HTR-8/SVneo (cell line): ENCODE measurements at places on chromosomes 7 and 10.

GRCh38 chr10:73812657-73813056 is 1.3 kb upstream of the NDST2 start:
- no peak for DNase-seq

DNA sequence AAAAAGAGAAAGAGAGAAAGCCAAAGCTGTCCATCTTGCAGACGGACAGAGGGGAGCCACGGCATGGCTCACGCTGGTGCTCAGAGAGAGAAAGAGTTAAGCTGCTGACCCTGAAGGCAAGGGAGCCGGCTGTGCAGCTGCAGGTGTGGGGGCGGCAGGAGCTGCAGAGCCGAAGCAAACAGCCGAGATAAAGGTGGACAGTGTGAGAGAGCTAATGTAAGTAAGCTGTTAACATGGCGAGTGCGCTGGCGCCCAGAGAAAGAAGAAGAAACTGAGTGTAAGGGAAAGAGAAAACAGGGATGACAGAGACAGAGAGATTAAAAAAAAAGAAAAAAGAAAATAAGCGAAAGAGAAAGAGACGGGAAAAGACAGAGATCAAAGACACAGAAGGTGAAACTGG is 18.2 kb downstream of the COL17A1 start:
- no peak for DNase-seq

- no peak for DNase-seq
Measured at GRCh38 chr10:131198401-131198800, 113.1 kb downstream of the TCERG1L start.

- no peak for DNase-seq
Measured at GRCh38 chr10:30968711-30969110, 63.0 kb downstream of the ZNF438 start.

GRCh38 chr10:129792864-129793263 is 171.2 kb downstream of the EBF3 start:
- no peak for DNase-seq

- no peak for DNase-seq
Measured at GRCh38 chr10:119443970-119444660, 98.4 kb downstream of the RGS10 start.

GRCh38 chr7:28151965-28152364 is 28.6 kb downstream of the JAZF1 start:
- no peak for DNase-seq

DNA sequence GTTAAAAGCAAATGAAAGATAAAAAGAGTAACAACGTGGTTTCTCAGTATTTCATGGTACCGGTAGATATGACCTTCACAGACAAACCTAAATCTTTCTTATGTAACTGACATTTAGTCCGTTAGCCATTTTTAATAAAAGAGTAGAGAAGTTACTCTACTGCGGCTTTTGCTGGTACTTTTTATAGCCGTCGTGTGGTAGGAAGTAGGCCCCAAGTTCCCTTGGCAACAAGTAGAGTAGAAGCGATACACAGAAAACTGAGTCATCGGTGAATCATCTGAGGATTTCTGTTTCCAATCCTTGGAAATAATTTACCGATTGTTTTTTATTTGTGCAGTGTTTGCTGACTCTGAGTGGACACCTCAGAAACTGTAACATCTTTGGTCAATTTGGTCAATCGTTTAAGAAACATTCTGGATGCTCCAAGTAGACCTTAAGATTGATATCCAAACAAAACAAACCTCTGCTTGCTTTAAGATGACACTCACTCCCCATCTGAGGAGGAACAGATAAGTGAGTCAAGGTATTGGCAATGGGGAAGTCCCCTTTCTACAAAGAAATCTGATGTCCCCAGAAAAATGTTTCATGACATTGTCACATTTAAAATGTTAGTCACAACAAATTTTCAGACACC is 63.9 kb upstream of the AHR start:
- peak; percentile 67 for DNase-seq

GRCh38 chr10:112953174-112954159 is 3.4 kb downstream of the TCF7L2 start:
- no peak for DNase-seq

GRCh38 chr10:74887614-74888284 is 61.3 kb downstream of the KAT6B start:
- DNase-seq = no peak

GRCh38 chr7:36406156-36406555 is 16.5 kb downstream of the ANLN start:
- DNase-seq = no peak

GRCh38 chr10:64444564-64444963 is 923.4 kb downstream of the REEP3 start:
- DNase-seq = no peak

GRCh38 chr10:108757946-108758345 is 1165.4 kb downstream of the XPNPEP1 start:
- DNase-seq = no peak

DNA sequence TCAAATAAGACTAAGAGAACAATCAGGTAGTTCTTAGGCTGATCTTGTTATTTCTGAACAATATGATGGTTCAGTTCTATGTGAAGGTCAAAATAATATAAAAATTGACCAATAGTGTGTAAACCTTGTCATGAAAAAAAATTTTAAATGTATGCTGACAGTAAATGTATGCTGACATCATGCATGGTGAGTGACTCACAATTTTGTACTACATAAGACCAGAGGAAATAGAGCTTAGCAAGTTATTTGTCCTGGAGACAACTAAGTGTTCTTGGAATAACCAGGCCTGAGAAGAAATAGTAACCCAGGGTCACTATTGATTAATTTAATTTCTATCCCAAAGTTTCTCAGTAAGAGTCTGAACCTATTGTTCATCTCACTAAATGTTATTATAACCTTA is 182.2 kb upstream of the PCDH15 start:
- DNase-seq = no peak

- DNase-seq = no peak
Measured at GRCh38 chr10:90712529-90712928, 145.3 kb downstream of the HTR7 start.

DNA sequence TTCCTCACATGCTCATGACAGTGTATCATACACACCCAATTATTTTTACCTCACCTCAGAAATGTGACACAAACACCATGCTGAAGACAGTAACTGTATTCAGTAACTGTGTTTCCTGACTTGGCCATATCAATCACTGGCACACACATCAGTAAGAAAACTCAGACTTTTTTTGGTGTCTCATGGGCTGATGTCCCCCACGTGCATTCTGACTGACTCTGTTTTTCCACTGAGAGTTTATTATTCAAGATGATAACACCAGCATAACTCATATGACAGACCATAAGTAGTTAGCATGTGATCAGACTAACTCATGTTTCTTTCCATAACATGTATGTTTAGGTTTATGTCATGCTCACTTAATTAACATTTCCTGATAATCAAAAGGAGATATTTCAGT is 124.8 kb downstream of the CD36 start:
- no peak for DNase-seq

- DNase-seq = peak; percentile 49
Measured at GRCh38 chr7:23357190-23358093, 58.3 kb downstream of the MALSU1 start.

DNA sequence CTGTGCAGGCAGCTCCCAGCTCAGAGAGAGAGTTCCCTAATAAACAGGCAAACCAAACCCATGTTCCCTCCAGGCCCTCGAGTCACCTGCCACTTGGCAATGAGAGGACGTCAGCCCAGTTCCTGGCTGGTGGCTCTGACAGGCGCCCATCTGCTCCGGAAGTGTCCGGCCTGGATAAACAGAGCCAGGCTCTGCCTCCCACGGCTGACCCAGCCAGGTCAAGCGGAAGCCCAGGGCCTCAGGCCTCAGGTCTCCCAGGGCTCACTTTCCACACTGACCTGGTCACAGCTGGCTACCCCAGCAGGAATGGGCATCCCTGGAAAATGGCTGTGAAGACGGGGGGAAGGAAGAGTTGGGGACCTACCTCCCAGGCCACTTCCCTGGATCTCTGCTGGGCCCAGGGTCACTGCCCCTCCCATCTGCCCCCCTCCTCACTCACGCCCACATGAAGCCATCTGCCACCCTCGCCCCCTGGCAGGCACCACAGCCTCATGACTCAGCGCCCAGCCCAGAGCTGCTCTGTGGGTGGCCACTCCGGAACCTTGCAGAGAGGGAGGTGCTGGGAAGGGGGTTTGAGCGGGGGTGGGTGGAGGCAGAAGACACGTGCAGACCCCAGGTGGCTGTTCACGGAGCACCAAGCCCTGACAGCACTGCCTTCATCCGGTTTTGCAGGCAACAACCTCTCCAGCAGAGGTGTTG is 37.4 kb upstream of the DUSP5 start:
- DNase-seq = peak; percentile 22

- DNase-seq = no peak
Measured at GRCh38 chr10:75028748-75029147, 82.7 kb upstream of the SAMD8 start.

- no peak for DNase-seq
Measured at GRCh38 chr10:70250961-70251680, 17.9 kb upstream of the PPA1 start.

DNA sequence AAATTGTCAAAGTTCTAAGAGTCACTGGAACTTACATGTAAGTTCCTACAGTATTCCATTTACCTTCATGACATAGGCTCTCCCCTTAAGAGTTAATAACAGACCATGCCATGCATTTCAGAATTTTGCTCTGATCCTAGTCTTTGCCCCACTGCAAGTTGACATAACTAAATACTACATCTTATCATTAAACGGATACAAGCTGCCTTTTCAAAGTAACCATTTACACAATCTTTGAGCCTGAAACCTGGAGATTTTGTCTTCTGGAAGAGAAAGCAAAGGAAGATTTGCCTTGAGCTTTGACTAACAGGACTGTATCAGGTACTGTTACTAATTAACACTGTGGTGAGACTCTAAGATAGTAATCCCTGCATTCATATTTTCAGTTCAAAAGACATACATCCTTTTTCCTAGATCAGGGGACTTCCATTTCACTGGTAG is 9.3 kb upstream of the AKR1D1 start:
- no peak for DNase-seq

- no peak for DNase-seq
Measured at GRCh38 chr7:18590241-18590640, 94.7 kb downstream of the HDAC9 start.

DNA sequence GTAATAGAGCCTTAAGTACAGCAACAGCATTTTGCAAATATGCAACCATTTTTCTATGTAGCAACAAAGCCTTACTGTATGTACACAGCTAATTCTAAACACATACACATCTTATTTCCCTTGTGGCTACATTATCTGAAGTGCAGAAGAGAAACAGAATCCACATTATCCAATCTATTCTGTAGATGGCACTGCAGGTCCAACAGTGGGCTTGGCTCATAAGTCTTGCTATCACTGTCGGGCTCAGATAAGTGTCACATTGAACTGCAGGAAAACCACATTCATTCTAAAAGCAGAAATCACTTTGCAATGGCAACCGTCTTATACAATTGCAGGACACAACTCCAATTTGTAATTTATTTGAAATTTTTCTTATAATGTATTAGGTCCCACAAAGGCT is 109.8 kb upstream of the NOBOX start:
- peak; percentile 8 for DNase-seq

DNA sequence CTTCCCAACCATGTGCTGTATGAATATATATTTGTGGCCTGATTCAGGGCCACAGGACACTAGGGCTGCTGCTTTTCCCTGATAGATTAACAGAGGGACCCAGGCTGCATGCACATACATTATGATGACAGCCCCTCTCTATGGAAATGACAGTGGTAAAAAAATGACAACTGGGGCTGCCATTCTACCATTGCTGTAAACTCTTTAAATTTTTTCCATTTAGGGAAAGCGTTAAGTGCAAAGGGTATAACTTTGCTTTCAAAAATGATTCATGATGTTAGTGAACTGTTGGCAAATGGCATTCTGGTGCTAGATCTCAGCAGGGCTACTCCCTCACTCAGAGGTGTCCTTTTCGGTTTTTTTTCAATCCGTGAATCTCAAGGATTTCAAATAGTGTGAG is 4.2 kb downstream of the CTBP2 start:
- DNase-seq = no peak

DNA sequence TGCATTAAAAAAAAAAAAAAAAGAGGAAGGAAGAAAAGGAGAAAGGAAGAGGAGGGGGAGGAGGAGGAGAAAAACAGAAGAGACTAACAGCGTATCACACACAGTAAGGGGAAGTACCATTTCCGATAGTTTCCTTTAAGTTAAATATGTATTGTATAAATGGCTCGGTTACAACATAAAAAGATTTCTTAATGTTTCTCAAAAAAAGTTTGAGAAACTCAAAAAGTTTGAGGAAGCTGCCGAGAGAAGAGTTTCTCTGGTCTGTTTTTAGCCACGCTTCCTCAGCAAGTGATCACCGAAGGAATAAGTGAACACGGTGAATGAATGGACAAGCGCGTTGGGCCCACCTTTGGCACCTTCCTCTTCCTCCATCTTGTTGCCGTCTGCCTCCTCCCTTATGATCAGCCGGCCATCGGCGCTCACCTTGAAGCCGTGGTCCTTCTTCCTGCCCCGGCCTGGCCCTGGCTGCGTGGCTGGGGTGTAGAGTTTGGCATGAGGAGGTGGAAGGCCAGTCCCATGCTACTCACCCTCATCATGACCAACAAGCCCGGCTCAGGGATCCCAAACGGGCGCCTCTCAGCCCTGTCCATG is 31.3 kb upstream of the FRAT2 start:
- no peak for DNase-seq

DNA sequence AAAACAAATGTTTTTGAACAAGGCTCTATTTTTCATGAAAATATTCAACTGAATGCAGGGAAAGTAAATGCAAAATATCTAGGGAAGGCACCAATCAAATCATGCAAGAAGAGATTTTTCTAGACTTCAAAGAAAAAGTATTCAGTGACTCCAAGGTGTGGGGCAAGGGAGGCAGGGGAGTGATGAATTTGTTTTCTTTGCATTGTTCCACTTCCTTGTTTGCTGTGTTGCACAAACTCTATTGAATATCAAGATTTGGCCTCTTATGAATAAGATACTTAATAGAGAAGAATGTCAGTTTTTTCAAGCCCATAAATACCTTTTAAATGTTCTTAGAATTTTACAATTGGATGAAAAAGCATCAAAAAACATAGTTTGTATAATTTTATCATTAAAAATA is 26.4 kb downstream of the STEAP1 start:
- DNase-seq = no peak

DNA sequence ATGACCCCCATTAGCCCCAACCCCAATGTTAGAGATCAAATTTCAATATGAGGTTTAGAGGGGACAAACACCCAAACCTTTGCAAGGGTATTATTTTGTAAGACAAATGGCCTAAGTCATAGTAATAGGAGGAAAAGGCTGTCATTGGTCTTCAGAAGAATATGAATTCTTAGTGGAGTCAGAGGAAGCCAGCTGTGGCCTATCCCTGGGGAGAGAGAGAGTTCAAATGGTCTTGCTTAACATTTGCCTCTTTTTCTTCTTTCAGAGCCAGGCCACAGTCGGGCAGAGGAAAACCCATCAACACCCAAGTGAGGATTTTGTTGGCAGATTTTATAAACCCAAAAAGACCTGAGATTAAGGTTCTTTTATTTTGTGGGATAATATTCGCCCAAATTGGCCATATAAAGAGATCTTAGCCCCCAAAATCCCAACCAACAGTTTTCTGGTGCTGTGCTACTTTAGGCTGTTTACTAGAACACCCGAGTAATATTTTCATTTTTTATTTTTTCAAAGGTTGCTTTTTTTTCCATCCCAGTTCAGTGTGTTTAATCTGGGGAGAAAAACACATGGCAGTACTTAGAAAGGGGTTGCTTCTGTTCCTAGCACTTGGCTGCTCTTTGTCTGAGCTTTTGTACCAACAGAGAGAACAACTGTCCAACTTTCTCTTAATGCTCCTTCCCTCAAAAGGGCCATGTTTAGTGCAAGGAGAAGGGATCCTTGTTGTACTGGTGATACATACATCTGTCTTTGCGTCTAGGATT is 26.8 kb upstream of the ARMC3 start:
- no peak for DNase-seq
